ENCODE measurements at places on chromosomes 4 and X.

DNA sequence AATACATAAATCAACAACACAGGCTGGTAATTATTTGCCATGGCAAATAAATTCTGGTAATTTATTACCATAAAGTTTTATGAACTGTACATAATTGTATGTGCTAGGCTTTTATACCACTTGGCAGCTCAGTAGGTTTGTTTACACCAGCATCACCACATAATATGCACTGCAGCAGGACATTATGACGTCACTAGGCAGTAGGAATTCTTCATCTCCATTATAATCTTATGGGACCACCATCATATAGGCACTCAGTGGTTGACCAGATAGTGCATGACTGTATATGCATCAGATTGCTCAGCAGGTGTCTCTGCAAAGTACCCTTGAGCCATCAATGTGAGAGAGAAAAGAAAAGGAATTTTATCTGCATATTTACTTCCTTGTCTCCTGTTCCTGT, 295.4 kb downstream of the CFAP47 start:
- DNase-seq = no peak

- DNase-seq = no peak
Measured at GRCh38 chr4:73765296-73765695, 24.9 kb downstream of the CXCL8 start.

- no peak for DNase-seq
Measured at GRCh38 chr4:122946142-122946541, 23.7 kb upstream of the NUDT6 start.

DNA sequence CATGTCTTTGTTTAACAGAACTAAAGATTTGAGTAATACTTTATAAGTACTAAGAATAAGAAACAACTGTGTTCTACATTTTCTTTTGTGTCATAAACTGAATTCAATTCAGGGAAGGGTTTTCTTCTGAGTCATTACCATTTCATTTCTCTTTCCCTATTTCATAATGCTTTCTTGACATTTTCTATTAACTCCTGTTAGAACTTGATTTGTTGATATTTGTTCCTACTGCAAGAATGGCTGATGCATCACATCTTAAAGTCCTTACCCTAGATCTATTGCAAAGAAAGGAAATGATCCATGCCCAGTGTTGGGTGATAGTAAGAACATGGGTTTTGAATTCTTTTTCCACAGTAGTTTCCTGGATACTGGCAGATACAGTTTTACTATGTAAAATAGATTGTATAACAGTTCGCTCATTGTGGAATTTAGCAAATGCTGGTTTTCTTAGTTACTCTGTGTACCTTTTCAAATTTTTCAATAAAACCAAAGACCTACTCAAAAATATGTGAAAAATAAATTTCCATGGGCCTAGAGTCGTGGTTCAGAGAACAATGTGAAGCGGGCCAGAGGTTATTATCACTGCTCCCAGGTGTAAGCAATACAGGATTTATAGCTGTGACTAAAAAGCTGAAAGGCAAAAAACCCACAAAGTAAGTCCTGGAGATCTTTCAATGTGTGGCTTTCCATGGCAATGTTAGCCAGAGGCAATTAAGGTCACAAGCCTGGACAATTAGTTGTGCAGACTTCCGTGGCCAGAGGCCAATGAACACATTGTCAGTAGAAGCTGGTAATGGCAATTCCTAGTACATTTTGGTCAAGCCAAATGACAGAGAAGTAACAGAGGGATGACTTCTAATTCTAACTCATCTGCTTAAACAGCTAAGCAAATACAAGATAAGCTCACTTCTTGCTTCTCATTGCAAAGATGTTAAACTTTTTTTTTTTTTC, 127.3 kb upstream of the FAT4 start:
- no peak for DNase-seq
